Uterine smooth muscle cell (primary cell): ENCODE measurements at places on chromosomes 12 and 14. TPM values are rescaled to one million over a fixed set of nuclear protein-coding genes. Genes with fewer than 3 reads are reported as not detected.

The RHOJ gene
- total RNA-seq: 0.22 and 0.87 TPM in 2 replicates

The RTN1 gene
- total RNA-seq: 0.12 and 0.33 TPM in 2 replicates

The TAS2R14 gene
- total RNA-seq: 2.9 and 3.6 TPM in 2 replicates

The LTBP2 gene
- 134 and 315 TPM in 2 replicates for total RNA-seq

The GOLGA3 gene
- 195 and 237 TPM in 2 replicates for total RNA-seq

The TMEM121 gene
- 9.2 and 10.7 TPM in 2 replicates for total RNA-seq

The BCL11B gene
- total RNA-seq: under 0.01 TPM in 1 of 2 replicates, not detected in the other

The ARMH4 gene
- total RNA-seq: 5.3 and 10.7 TPM in 2 replicates

The ABCD2 gene
- 0.25 and 0.33 TPM in 2 replicates for total RNA-seq

The MYF5 gene
- total RNA-seq: not detected in 2 replicates

The RAPGEF3 gene
- total RNA-seq: 5.3 and 6.1 TPM in 2 replicates

The MUCL1 gene
- total RNA-seq: not detected in 2 replicates

The SART3 gene
- total RNA-seq: 75.6 and 78.4 TPM in 2 replicates

The OTX2 gene
- not detected in 2 replicates for total RNA-seq

The PRPH gene
- total RNA-seq: 0.12 and 0.22 TPM in 2 replicates

The DRAM1 gene
- total RNA-seq: 32.2 and 59.6 TPM in 2 replicates

The MTA1 gene
- total RNA-seq: 30.7 and 43.5 TPM in 2 replicates

The TSPAN8 gene
- total RNA-seq: 0.25 TPM in 1 of 2 replicates, not detected in the other

The NOS1 gene
- not detected in 2 replicates for total RNA-seq

The AQP6 gene
- 0.12 TPM in 1 of 2 replicates, not detected in the other for total RNA-seq

The NAV3 gene
- 85.5 and 126 TPM in 2 replicates for total RNA-seq

The SLC6A15 gene
- total RNA-seq: 47.1 and 78.4 TPM in 2 replicates

The PRH2 gene
- 0.22 and 0.50 TPM in 2 replicates for total RNA-seq

The FAM234B gene
- 5.8 and 6.7 TPM in 2 replicates for total RNA-seq

The TMEM119 gene
- 61.6 and 95.1 TPM in 2 replicates for total RNA-seq

The SOS2 gene
- 20.4 and 24.9 TPM in 2 replicates for total RNA-seq

The NIN gene
- 48.7 and 58.8 TPM in 2 replicates for total RNA-seq

The GPD1 gene
- total RNA-seq: 0.25 TPM in 1 of 2 replicates, not detected in the other

The CPNE6 gene
- total RNA-seq: not detected in 2 replicates

The TMEM253 gene
- not detected in 2 replicates for total RNA-seq

The PTCSC3 gene
- total RNA-seq: not detected in 2 replicates

The RND1 gene
- 0.12 TPM in 1 of 2 replicates, not detected in the other for total RNA-seq

The UBE3B gene
- 52.2 and 60.0 TPM in 2 replicates for total RNA-seq

The DLGAP5 gene
- total RNA-seq: 22.9 and 112 TPM in 2 replicates

The CLEC7A gene
- total RNA-seq: not detected in 2 replicates

The LRTM2 gene
- total RNA-seq: not detected in 2 replicates

The TAS2R20 gene
- 3.9 and 5.8 TPM in 2 replicates for total RNA-seq

The KLRD1 gene
- total RNA-seq: 0.25 TPM in 1 of 2 replicates, not detected in the other

The PLEKHD1 gene
- total RNA-seq: under 0.01 TPM in 2 replicates

The KSR2 gene
- under 0.01 TPM in 1 of 2 replicates, not detected in the other for total RNA-seq

The LALBA gene
- not detected in 2 replicates for total RNA-seq

The CCDC196 gene
- not detected in 2 replicates for total RNA-seq
